ENCODE measurements at places on chromosomes 2 and 18.

- DNase-seq, result no peak
Measured at GRCh38 chr2:98764499-98764898, 33.6 kb upstream of the MGAT4A start.

- no peak for DNase-seq
Measured at GRCh38 chr2:72081451-72081850, 66.2 kb downstream of the CYP26B1 start.

- DNase-seq, result no peak
Measured at GRCh38 chr2:7539077-7539476, 621.9 kb downstream of the RNF144A start.

GRCh38 chr2:182132605-182133004, 147.0 kb downstream of the PPP1R1C start:
- no peak for DNase-seq

- no peak for DNase-seq
Measured at GRCh38 chr2:220528180-220528675, 900.8 kb downstream of the SLC4A3 start.

DNA sequence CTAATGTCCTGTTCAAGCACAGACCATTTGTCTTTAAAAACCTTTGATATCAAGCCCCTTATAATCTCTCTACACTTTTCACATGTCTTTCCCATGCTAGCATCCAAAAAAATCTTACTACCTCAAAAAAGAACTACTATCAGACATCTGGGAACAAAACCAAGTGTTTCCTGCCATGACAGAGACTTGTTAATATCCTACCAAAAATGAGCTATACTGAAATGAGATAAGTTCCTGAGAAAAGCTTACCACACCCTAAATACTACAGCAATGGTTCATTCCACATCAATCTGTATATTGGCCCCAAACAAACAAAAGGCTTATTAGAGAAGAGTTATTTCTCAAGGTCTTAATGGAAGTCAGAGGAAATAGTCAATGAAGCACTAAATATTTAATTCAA, 230.1 kb downstream of the DYM start:
- no peak for DNase-seq

- DNase-seq, result no peak
Measured at GRCh38 chr2:34104601-34105000, 505.5 kb upstream of the FAM98A start.

GRCh38 chr2:218344755-218345417, 11.8 kb upstream of the CATIP start:
- DNase-seq, result no peak

- no peak for DNase-seq
Measured at GRCh38 chr18:43888598-43888997, 611.3 kb upstream of the SYT4 start.

- DNase-seq, result no peak
Measured at GRCh38 chr18:75644871-75645270, 217.4 kb upstream of the SMIM21 start.

GRCh38 chr18:49279041-49279440, 181.4 kb downstream of the DYM start:
- DNase-seq, result no peak

Data from thoracic aorta (tissue), 2 donors.